ENCODE measurements at places on chromosomes 1 and 21. TPM values are rescaled to one million over a fixed set of nuclear protein-coding genes. Genes with fewer than 3 reads are reported as not detected.
A peak's percentile ranks its signal among the peaks of the same experiment; 100 is the strongest.

DNA sequence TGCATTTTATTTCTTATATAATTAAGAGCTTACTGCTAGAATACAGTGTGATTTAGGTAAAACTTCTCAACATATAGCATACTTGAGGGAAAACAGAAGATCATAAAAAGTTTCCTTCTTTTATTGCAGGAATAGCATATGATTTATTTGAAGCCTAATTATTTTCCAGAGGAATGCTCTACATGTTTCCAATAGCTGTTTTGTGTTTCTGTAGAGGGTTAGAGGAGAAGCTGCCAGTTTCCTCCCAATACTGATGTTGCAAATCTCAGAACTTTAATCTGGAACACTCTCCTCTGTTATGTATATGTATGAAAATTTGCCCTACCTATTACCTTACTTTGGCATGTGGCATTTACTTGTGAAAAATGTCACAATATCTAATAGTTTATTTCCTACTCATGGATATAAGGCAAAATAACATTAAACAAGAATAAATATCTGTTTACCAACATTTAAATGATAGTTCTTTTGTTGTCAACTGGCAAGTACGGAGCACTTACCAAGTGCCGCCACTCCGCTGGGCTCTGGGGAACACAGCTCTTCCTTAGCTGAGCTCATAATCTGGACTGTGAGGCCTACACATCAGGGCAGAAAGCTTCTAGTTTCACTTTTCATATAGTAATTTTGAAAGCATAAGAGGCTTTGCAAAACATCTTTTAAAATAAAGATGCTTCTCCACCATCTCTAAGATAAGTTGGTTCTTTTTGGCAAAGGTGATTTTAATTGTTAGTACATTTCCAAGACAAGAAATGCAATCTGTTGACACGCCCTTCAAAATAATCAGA is 239.8 kb upstream of the C1orf105 start:
- no peak for DNase-seq

- DNase-seq = no peak
Measured at GRCh38 chr1:76203127-76203526, 128.6 kb downstream of the ST6GALNAC3 start.

DNA sequence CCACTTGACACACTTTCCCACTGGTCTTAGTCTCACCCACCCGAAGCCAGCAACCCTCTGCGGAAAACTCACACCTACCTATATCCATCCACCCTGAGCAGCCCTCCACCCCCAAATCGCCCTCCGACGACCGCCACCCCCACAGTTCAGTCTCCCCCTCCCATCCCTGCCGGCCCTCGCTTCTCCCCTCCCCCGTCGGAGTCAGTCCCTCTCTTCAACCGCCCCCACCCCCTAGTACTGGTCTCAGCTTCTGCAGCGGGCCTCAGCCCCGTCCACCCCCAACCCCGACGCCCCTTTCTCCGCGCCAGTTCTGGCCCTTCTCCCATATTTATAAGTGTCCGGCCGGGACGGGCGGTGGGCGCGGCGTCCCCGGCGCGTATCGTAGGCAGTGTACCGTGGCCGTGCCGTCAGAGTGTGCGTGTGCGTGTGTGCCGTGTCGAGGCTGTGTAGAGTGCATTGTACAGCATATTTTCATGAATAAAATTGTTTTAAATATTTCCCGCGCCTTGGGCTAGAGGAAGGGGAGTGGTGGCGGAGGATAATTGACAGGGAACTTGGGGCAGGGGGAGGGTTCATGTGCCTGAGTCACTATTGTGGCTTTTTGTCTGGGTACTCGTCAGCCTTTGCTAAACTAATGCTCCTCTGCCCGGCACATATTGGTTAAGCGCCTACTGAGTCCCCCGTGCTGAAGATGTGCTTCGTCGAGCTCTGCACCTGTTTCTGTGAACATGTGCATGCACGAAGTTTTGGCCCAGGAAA is 22.0 kb downstream of the FOXO6 start:
- peak; percentile 52 for DNase-seq

- no peak for DNase-seq
Measured at GRCh38 chr1:212692774-212693644, 6.6 kb downstream of the BATF3 start.

GRCh38 chr1:115781851-115782250 is 13.3 kb upstream of the CASQ2 start:
- DNase-seq = no peak

DNA sequence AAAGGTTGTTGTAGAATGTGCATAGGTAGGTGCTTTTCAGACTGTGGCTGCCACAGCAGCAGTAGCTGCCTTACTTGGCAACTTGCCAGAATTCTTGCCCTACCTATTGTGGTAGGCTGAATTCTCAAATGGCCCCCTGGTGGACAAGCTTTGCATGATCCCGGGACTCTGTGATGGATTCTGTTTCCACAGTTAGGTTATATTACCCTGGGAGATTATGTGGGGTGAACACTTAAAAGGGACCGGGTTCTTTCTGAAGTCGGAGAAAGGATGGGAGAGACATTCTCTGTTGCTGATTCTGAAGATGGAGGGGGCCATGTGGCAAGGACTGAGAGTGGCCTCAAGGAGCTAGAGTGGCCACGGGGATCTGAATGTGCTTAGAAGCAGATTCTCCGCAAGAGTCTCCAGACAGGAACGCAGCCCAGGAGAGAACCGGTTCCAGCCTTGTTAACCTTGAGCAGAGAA is 32.1 kb upstream of the KCNE1 start:
- DNase-seq = peak; percentile 53

Gene SPRR3
- not detected for total RNA-seq

- DNase-seq = no peak
Measured at GRCh38 chr1:76352741-76353435, 278.3 kb downstream of the ST6GALNAC3 start.

Gene CD5L
- not detected for total RNA-seq

DNA sequence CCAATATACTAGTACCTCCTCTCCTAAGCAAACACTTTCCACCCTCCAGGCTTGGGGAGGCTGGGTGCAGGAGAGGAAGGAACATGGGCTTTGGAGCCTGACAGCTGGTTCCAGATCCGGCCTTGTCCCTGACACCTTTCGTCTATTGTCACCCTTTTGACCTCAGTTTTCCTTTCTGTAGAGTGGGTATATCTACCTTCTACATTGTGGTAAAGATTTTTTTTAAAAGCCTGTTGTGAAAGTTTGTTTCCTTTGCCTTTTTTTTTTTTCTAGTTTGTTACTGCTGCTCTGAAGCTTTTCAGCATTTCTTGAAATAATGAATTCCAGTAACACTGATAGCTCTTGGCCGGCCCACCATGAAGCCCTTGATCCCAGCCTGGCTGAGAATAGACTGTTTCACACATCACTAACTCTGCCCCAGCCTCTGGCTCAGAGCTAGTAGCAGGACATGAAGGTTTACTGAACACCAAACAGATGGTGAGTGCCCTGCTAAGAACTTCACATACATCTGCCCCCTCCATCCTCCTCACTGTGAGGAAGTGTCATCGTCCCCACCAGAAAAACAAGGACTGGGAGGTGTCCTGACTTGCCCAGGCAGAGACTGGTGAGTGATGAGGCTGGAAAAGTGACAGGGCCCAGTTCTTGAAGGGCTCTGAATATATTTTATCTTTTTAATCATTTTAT is 33.0 kb upstream of the ID3 start:
- DNase-seq = no peak

All from neural progenitor cell (in vitro differentiated cells).